HCT116 (cell line): ENCODE measurements at places on chromosomes 1 and 21.

GRCh38 chr1:198860371-198860770 is 221.5 kb downstream of the PTPRC start:
- no peak for DNase-seq

DNA sequence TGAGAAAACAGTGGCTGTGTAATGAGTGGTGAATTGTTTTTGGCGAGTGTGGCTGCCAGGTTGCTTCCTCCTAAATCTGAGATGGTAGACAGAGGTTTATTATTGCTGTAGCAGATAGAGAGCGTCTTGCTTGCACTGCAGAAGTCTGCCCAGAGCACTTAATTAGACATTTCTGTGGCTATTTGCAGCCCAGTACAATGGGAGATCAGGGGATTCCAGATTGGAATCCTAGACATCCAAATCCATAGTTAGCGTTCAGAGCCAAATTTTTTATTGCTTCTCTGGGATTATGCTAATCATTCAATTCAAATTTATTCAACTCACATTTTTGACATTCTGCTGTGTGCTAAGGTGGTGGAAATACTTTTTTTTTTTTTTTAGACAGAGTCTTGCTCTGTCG is 30.0 kb downstream of the KIF26B start:
- DNase-seq = no peak

GRCh38 chr1:18951818-18952391 is 4.6 kb downstream of the IFFO2 start:
- DNase-seq = no peak

GRCh38 chr1:52674497-52675384 is 23.4 kb downstream of the COA7 start:
- DNase-seq = no peak

DNA sequence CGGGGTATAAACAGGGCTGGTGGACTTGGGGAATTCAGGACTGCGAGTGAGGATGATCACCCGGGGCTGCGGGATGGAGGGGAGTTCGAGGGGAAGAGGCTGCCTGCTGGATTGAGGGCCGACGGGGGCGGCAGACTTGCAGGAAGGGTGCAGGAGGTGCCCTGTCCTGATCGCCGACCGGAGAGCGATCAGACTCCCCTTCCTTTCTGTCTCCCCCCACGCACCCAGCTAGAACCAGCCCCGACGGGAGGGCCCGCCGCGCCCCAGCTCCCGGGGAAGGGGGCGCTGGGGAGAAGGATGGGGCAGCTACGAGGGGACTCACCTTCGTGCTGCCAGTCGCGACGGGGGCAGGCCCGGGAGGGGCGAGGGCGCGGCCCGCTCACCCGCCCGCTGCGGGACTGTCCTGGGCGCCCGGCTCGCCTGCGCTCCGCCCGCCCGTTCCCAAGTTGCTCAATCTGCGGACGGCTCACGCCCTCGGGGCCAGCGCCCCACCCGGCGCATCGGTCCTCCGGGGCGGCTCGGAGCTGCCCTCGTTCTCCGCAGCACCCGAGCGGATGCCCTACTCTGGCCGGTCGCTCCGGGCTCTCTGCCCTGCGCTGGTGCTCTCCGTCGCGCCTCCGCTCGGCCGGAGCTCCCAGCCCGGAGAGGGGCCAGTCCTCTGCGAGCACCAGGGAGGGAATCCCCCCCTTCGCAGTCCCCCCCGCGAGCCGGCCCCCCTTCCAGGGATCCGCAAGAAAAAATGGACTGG is at the start of gene RSPO1:
RSPO1 (minus strand) TSS at position 649 of the 748 bp plus-strand sequence. CDS start 5,231 bp downstream, outside the sequence.
- DNase-seq = no peak

GRCh38 chr1:119431836-119432235 is 16.9 kb downstream of the HSD3B2 start:
- no peak for DNase-seq

DNA sequence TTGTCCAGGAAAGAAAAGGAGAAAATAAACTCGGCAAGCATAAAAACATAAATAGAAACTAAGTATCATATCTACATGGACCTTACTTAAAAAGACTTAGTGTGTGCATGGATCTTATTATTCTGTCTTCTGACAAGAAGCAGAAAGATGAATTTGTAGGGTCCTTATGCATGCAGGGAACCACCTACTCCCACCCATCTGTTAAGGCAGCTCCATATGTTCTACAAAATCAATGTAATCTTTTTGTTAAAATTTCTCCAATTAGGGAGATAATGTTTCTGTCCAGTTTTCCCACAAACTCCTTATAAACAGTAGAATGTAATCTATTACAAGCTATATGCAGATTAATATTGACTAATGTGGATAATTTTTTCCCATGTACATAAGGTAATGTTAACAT is 13.9 kb upstream of the PTPN14 start:
- no peak for DNase-seq

- DNase-seq = no peak
Measured at GRCh38 chr1:10674222-10674621, 122.2 kb downstream of the CASZ1 start.

- no peak for DNase-seq
Measured at GRCh38 chr1:228007801-228008341, 1.1 kb downstream of the WNT3A start.

DNA sequence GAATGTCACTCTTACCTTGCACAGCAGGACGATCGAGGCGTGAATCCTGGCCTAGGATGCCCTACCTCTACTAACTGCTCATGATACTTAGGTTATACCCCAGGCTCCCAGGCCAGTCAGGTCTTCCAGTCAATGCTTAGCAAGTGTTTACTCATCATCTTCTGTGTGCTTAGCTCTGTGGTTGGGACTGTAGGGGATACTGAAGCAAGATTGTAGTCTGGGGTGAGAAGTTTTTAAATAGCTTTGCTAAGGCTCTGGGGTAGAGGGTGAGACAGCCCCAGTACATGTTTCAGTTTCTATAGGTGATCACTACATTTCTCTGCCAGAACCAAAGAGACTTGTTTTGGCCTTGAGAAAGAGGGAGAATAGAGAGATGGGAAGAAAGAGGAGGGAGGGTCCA is 250.8 kb upstream of the KIAA0040 start:
- DNase-seq = no peak

GRCh38 chr1:173715538-173715844 is 710 bp downstream of the KLHL20 start:
- DNase-seq = no peak

- DNase-seq = no peak
Measured at GRCh38 chr1:5950201-5950895, 41.9 kb downstream of the NPHP4 start.

DNA sequence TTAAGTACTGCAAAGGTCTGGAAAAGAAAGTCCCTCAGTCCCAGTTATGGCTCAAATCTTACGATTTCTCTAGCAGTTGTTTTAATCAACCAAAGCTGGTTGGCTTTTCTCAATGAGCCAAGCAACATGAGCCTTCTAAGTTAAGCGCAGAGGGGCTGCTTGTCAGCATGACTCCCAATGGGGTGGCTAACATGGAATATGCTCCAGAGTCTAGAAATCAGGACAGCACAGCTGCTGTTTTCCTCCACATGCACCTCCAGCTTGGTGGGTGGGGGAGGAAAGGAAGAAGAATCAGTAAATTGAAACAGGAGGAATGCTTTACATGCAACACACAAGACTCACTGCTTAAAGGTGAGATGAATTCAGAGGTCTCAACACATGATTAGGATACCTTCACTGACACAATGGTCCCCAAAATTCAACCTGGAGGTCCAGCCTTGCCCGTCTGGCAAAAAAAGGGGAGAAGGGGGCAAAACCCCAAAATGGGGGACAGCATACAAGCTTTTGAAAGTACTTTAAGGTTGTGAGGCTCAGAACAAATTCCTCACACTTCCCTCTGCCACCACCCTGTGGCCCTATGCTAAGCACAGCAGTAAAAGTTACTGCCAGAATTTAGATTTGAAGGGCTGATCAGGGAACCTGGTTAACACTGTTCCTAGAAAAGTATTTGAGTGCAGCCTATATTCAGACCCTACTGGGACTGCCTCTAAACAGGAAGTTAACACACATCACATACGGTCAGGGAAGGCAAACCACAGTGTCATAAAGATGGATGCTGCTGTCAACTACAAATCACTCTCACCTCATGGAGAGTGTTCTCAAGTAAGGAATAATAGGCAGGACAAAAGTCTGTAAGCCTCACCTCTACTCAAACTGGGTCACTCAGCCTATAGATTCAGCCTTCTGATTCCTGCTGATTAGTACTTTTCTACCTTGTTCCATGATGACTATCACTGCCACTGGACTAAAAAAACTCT is 2.6 kb downstream of the GATAD2B start:
- no peak for DNase-seq

DNA sequence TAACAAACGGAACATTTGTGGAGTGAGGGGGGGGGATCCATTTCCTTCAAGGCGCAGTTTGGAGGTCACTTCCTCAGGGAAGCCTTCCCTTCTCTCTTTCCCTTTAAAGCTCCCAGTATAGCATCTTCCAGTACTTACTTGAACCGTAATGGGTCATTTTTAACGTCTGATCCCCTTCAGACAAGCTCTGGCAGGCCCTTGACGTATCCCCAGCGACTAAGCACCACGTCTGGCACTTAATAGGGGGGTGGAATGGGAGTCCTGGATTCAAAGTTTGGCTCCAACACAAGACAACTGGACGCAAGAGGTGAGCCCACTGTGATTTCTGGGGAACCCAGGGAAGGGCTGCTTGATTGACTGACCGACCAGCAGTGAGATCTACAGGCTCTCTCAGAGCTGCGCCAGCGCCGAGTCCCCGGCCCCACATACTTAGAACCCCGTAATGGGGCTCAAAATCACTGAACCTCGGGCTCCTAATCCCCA is 441 bp downstream of the YARS1 start:
- DNase-seq = no peak

DNA sequence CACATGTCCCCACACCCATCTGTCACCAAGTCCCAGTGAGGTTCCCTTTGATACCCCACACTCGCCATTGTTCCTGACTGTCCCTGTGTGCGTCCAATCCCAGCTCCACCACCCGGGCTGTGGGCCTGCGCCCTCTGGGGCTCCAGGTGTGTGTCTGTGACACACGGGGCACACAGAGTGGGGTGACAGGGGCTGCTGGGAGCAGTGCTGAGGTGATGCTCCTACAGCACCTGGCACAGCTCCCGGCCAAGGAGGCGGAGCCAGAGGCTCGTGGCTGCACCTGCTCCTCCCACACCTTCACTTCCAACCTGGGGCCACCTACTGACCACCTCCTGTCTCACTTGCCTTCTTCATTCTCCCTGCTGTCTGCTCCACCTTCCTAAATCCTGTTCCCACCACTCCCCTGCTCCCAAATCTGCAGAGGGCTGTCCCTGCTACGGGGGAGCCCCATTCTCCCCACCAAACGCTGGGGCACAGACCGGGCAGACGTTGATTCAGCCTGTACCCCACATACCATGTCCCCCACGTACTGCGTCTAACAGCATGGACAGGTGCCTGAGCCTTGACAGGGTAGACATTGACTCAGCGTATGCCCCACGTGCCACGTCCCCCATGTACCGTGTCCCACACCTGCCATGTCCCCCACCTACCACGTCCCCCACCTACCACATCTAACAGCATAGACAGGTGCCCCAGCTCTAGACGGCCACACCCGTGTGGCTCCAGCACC is 16.4 kb downstream of the WDR4 start:
- no peak for DNase-seq

- DNase-seq = peak; percentile 18
Measured at GRCh38 chr1:109649491-109649914, 6.4 kb upstream of the GSTM4 start.

DNA sequence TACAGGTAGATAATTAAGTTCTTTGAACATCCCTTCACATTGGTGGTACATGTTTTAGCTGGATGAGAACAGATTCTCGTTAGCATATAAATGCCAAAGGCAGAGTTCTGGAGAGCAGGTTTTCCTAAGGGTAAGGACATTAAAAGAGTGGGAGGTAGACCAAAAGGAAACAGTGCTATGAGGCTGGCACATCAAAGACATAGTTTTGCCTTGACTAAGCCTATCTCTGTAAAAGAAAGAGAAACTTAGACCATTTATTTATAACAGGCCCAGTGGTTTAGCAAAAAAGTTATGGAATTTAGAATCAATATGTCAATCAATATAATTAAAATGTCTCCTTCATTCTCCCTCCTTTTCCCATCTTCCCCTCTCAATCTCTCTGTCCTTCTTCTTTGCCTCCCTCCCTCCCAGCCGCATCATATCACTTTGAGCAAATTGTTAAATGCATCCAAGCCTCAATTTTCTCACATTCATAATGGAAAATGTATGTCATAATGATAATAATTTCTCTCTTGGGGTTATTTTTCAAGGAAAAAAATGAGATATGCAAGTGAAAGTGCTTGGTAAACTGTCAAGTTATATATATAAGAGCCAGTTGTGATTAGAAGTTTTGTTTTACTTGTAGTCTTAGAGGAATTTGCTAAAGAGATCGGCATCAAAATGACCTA is 209.9 kb upstream of the SGIP1 start:
- no peak for DNase-seq

- no peak for DNase-seq
Measured at GRCh38 chr1:207219979-207220889, 101.2 kb upstream of the CD55 start.

DNA sequence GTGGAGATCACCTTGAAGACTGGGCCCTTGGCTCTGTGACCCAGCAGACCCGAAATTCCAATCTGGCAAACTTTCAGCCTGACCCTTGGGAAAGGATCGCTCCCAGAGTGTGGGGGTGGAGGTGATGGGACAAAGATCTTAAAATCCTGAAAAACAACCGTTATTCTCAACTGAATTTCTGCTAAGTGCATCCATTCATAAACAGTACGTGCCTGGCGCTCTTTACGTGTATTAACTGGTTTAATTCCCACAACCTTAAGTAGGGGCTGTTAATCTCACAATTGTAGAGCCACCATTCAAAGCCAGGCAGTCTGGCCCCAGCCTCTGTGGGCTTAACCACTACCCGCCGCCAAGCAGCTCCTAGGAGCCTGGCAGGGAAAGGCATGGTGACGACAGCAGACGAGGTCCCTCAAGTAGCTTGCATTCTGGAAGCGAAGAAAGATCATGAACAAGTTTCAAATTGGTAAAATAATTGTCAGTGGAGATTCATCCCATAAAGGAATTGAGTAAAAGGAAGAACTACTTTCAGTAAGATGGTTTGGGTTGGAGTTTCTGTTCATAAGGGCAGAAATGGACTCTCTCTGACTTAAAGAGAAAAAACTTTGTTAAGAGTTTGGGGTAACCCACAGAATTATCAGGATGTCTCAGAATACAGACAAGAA is 11.4 kb upstream of the RGS16 start:
- DNase-seq = no peak

DNA sequence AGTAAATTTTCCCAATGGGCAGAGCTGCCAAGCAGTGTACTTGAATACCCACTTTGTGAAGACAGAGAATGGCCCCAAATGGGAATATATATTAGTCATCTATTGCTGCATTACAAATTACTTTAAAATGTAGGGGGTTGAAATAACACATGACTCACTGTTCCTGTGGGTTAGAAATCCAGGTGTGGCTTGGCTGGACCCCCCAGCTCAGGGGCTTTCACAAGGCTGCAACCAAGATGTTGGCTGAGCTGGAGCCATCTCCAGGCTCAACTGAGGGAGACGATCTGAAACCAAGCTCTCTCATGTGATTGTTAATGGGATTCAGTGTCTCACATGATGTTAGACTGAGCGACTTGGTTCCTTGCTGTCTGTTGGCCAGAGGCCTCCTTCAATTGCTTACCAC is 33.4 kb upstream of the ARHGAP29 start:
- DNase-seq = no peak
